ENCODE measurements at places on chromosomes 16 and 17.

DNA sequence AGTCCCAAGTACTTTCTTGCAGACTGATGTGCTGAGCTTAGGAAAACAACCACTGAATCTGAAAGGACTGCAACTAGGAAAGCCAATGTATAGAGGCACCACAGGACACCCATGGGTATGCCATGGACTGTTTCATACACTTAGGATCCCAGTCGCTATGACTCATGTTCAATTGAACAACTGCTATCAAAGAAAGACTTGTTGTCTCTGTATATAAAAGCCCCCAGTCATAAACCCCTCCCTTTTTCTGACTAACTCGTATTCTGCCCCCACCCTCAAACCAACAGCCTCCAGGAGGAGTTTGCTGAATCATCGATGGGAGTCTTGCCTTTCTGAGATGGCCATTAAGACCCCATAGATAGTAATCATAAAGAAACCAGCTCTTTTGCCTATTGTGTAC is 205.4 kb downstream of the ANKFN1 start:
- DNase-seq: no peak

- no peak for DNase-seq
These were observed 20.9 kb downstream of the RPTOR start for GRCh38 chr17:80565343-80566053.

GRCh38 chr17:8706431-8706830 is 38.2 kb downstream of the CCDC42 start:
- DNase-seq: no peak

DNA sequence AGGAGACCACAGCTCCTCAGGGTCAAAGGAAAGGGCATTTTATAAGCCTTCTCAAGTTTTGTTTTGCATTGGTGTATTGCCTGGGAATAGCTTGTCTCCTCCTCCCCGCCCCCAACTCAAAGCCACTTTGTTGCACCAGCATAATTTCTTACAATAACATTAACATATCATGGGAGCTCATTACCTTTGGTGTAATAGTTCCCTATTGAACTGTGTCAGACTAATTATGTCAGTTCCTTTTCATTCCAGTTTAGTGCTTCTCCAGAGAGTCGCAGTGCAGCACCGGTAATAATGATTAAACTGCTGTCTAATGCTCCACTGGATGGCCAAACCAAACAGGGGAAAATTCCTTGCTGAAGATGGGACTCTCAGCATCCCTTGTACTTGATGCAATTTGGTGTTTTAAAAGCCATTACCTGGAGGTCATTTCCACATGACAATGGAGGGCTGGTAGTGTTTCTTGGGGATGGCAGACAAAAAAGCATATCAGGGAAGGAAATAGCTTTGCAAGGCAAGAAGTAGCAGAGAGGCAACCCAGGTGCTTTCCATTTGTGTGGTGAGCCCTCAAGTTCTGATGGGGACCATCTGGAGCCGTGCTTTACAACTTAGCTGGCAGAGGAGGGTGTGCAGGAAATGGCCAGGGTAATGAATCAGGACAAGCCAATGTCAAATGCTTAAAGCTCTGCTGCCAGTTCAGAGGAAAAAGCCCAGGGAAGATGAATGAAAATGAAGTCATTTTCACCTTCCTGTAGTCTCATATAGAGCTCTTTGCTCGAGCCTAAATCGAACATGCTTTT is 91.5 kb upstream of the NLRP1 start:
- DNase-seq: no peak

GRCh38 chr17:58391302-58391984 is 25.9 kb downstream of the RNF43 start:
- no peak for DNase-seq

- no peak for DNase-seq
These were observed 15.8 kb downstream of the TSPOAP1 start for GRCh38 chr17:58312829-58313228.

- DNase-seq: no peak
These were observed 218.6 kb upstream of the ASIC2 start for GRCh38 chr17:33511670-33512069.

All from CD4-positive, alpha-beta T cell treated with Interleukin-10 for 1 hour (primary cell).